T-helper 17 cell (primary cell): ENCODE measurements at places on chromosomes 13 and 19.

GRCh38 chr13:98484289-98485219 lies 92.4 kb downstream of the STK24 start:
- DNase-seq = peak; percentile 55

GRCh38 chr13:20969182-20969581 lies 66.6 kb upstream of the XPO4 start:
- no peak for DNase-seq

GRCh38 chr13:39025433-39025839 lies 12.5 kb downstream of the PROSER1 start:
- DNase-seq = no peak

GRCh38 chr19:42306646-42307045 lies 4.2 kb upstream of the PAFAH1B3 start:
- DNase-seq = no peak

DNA sequence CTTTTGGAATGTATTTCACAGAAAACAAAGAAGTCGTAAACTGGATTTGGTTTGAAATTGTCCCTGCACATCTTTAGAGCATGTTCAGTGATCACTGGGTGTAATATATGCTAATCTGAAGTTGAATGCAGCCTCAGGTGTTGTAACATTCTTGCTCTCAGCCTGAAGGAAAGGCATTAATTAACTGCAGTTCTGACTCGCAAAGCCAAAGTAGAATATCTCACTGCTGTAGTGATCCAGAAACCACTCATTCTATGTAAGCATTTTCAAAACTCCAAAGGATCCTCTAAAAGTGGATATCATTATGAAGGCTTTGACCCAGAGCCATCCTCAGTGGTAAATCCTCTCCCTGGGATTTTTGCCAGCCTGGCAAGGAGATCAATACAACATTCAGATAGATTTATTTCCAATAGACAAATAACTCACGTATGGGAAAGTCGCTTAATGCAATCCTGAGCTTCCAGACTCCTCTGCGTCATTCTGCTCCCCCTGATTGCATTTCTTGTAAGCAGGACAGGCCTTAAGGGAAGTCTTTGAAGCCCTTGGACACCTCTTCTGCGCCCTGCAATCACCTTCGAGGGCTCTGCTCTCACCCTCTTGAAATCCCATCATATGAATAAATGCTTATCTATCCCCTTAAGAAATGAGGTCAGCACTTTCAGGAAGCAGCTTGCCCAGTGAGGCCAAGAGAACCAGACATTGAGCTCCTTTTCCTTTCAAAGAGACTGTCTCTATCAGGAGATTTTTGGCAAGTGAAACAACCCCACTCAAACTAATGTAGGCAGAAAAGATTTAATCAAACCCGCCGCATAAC lies 301.7 kb upstream of the NBEA start:
- no peak for DNase-seq

DNA sequence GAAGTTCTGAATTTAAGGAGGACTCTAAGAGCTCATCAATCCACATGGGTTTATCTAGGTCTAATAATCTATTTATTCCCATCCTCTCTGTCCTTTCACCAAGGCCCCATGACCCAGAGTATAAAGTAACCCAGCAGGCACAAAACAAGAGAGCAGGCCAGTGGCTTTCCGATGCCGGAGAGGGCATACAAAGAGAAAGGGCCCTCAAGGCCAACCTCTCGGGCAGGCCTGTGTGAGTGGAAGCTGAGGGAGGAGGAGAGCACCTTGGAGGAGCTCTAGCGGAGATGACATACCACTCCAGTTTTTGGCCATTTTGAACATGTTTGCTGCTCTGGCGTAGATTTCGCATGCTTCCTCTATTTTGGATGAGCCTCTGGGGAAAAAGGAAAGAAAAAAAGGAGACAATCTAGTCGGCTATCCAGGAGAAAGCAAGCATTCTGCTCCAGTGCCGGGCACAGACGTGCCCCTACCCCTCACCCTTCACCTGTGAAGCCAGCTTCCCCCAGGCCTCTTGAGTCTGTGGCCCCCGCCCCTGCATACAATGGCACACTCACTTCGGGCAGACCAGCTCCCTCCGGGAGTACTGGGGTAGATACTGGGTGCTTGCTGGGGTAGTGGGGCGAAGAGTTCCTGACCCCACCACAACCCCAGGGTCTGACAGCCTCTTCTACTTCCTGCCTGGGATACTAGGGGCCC lies 11.6 kb downstream of the NAPA start:
- no peak for DNase-seq

GRCh38 chr19:12880551-12881171 lies 588 bp downstream of the DNASE2 start:
- no peak for DNase-seq

DNA sequence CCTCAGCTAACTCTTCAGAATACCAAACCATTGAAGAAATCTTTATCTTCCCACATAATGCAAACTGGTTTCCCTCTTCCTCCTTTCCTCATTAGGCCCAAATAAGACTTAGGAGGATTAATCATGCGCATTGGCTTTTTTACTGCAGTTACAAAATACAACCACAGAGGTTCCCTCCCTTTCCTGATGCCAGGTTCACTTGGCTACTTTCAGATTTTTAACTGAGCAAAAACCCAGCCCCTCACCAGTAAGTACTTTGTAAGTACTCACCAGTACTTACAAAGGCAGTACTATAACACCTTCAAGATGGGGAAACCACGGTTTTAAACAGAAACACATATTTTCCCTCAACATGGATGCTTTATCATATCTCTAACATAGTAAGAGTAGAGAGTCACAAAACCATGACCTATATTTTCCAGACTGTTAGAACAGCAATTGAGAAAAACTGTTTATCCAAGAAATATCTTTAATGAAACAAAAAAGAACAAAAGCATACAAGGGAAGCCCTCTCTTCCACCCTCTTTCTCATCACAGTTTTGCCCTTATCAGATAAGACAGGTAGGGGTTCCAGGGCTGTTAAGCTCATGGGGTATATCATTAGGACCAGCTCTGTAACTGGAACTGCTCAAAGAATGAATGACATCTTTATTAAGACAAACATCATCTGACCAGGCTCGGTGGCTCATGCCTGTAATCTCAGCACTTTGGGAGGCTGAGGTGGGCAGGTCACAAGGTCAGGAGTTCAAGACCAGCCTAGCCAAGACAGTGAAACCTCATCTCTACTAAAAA lies 12.7 kb downstream of the FOXO1 start:
- no peak for DNase-seq

DNA sequence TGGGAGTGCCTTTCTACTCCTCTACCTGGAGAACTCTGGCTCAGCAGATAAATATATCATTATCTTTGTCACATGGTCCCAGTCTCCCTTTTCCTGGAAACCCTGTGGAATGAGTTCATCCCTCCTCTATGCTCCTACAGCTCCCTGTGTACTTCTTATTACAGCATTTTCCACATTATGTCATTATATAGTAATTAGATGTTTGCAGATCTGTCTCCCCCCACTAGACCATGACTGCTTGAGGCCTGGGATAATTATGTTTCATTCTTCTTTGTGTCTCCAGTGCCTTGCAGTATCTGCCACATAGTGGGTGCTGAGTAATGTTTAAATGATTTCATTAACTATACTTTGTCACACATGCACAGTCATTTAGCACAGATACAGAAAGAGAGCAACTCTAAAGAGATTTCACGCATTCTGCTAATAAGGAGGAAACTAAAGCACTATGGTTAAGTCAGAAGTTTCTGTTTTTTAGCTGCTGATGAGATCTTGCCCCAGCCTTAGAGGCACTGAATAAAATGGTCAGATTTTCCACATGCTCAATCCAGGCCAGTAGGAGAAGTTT lies 66.1 kb upstream of the DIAPH3 start:
- DNase-seq = no peak

DNA sequence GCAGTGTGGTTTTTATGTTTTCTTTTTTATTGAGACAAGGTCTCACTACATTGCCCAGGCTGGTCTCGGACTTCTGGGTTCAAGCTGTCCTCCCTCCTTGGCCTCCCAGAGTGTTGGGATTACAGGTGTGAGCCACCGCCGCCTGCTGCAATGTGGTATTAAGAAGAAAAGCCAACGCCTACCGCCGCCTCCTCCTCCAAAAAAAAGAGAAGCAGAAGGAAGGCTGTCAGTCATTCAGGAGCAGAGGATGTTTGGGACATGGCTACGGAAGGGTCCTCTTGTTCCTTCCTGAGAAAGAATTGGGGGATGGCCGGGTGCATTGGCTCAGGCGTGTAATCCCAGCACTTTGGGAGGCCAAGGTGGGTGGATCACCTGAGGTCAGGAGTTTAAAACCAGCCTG lies 1.2 kb downstream of the PPP1R37 start:
- DNase-seq = no peak

GRCh38 chr19:677201-677600 lies 1.0 kb downstream of the FSTL3 start:
- DNase-seq = no peak

DNA sequence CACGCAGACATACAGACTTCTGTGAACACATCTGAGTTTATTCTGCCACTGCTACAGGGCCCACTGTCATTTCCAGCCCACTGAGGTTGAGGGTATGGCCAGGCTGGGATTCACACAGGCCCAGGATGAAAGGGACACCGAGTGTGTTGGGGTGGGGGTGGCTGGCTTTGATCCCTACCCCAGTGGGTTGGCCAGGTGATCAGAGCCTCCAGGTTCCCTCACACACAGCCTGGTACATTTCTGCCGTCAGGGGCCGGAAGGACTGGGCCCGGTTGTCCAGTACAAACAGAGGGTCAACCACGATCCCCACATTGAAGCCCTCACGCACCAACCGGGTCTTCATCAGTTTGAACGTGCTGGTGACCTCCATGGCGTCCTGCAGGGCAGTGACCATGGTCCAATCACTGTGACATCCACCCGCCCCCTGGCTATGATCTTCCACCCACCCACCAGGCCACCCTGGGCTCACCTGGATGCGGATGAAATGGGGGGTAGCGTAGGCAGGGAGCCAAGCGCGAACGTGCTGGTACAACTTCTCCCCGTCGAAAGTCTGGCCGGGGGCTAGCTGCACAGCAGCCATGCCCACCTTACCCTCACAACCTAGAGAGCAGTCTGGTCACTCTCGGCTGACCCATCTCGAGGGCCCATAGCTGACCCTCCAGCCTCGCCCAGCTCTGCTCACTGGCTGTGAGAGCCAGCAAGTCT lies 13.3 kb downstream of the SLC27A5 start:
- no peak for DNase-seq

- DNase-seq = no peak
These were observed 11.9 kb downstream of the SNRPA start for GRCh38 chr19:40762754-40763470.

GRCh38 chr19:45933759-45934158 lies 19.2 kb upstream of the NANOS2 start:
- DNase-seq = no peak

GRCh38 chr13:30529085-30529834 lies 63.5 kb upstream of the HMGB1 start:
- DNase-seq = no peak

GRCh38 chr19:54178581-54179261 lies 5.8 kb upstream of the TMC4 start:
- DNase-seq = no peak

DNA sequence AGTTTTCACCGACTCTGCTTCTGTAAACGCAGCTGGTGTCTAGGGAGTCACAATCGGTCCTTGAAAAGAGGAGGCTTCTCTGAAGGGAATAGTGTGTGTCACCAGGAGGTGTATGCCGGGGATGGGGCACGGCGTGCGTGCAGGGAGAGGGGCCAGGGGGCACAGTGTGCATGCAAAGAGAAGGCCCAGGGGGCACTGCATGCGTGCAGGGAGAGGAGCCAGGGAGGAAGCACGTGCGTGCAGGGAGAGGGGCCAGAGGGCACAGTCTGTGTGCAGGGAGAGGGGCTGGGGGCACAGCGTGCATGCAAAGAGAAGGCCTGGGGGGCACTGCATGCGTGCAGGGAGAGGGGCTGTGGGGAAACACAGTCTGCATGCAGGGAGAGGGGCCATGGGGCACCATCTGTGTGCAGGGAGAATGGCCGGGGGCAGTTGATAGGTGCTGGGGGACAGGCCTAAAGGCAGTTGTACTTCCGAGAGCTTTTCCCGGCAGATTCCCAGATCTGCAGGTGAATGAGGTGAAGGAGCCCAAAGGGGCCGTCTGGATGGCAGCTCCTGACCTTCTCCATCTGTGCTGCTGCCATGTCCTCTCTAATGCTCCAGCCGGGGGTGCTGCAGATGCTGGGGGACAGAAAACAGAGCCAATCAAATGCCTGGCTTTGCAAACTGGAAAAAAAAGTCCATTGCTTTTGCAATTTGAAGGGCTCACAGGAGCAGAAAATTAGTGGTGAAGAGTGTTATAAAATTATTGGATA lies 36.4 kb downstream of the ATP11A start:
- no peak for DNase-seq

- no peak for DNase-seq
These were observed 22.6 kb downstream of the CARS2 start for GRCh38 chr13:110683203-110683883.

DNA sequence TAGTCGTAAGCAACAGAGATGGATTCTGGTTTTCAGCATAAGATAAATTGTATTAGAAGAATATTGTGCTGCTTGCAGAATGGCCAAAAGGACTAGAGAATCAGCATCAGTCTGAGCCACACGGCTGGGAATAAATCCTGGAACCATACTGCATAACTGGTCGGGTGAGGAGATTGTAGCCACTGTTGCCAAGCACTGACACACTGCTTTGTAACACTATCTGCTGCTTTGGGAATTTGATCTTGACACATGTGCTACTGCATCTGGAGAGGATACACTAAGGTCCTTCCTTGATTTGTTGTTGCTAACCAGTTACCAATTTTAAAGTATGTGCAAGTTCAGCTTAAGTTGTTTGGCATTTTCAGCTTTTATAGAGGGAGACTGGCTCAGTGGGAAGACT lies 1.9 kb downstream of the HNRNPA1L2 start:
- DNase-seq = no peak

DNA sequence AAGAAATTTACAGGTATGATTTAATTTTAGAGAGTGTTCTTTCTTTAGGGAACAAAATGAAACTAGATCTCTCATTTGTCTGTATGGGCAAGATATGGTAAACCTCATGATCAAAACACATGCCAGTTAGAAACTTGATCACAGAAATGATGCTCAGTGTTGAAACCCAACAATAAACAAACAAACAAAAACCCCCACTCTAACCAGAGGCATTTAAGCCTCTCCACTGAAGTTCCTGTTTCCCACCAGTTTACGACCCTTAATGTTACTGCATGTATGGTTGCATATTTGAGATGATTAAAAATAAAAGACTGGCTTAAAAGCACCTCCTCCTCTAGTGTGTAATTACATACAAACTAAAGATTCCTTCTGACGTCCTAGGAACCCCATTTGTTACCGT lies 293.3 kb upstream of the MAB21L1 start:
- no peak for DNase-seq

DNA sequence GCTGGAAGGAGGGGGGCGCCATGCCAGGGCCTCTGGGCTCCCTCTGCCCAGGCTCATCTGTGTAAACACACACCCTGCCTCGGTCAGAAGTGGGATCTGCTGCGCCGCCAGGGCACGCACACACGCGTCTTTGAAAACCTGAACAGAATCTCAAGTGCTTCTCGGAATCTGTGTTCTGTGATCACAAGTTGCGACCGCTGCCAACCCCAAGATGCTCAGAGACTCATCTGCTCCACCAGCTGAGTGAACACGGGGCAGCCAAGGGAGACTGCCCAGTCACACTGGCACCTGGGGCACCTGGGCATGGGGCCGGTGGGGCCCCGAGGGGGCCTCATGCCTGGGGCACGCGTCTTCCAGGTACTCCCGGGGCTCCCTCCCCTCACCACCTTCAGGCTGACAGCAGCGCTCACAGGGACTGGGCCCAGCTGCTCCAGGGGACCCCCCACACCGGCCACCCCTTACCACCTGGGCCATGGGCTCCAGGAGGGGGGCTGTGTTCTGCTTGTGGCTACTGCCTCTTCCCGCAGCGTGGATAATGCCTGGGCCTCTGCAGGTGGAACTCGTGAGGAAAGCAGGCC lies 59.0 kb downstream of the KLF2 start:
- no peak for DNase-seq

- DNase-seq = no peak
These were observed 11.3 kb upstream of the LPAR6 start for GRCh38 chr13:48424212-48424611.
